DND-41 (cell line): ENCODE measurements at places on chromosomes 2 and 18.

- H3K27me3 ChIP-seq: no peaks in the 10 kb centered on the region
- H3K36me3 ChIP-seq: no peaks in the 10 kb centered on the region
- H3K4me1 ChIP-seq: no peaks in the 10 kb centered on the region
- H3K27ac ChIP-seq: no peak overlapping the region
- no peak for DNase-seq
These were observed 173.7 kb downstream of the ASXL3 start for GRCh38 chr18:33751613-33752221.

DNA sequence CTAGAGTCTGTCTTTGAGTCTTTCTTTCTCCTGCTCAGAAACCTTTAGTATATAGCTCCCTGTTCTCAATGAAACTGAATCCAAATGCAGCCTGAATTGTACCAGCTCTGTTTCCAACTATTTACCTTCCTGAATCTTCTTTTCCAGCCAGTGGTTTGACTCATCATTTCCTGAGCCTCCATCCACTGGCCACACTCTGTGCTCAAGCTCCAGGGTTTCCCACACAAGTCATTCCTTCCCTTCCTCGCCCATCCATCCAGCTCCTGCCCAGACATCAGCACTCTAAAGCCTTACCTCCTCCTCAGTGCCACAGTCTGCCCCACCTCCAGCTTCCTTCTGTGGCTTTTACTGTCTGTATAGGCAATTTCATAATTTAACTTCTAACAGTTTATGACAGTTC lies 233.6 kb upstream of the RASGRP3 start:
- H3K27ac ChIP-seq: no peak overlapping the region
- no peaks in the 10 kb centered on the region for H3K36me3 ChIP-seq
- no peak for DNase-seq
- no peak overlapping the region for H3K4me3 ChIP-seq

- no peak overlapping the region for H3K27ac ChIP-seq
- H3K27me3 ChIP-seq: peaks cover 25% of the 10 kb centered on the region
- H3K36me3 ChIP-seq: no peaks in the 10 kb centered on the region
These were observed 7.8 kb upstream of the CNDP2 start for GRCh38 chr18:74488354-74488753.

- peak; percentile 19 for DNase-seq
- no peaks in the 10 kb centered on the region for H3K4me1 ChIP-seq
- no peaks in the 10 kb centered on the region for H3K27me3 ChIP-seq
- H3K4me3 ChIP-seq: no peak overlapping the region
- H3K27ac ChIP-seq: no peak overlapping the region
These were observed 651.3 kb downstream of the DCDC2C start for GRCh38 chr2:4354678-4355077.

DNA sequence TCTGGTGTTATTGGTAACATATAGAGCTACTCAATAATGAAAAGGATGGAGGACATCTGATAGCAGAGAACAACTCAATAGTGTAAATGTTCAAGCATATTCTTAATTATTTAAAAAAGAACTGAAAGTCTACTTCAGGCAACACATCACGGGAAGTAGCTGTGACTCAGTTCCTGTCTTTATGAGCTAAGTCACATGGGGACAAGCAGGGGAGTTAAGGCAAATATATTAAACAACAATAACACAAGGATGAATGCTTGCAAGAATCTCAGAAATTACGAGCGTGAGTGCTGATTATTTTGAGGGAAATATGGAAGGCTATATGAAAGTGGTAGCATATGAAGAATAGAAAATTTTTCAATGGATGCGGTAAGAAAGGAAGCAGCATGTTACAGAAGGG lies 4.0 kb upstream of the HNMT start:
- H3K27ac ChIP-seq: no peak overlapping the region
- no peaks in the 10 kb centered on the region for H3K36me3 ChIP-seq
- H3K27me3 ChIP-seq: no peaks in the 10 kb centered on the region
- DNase-seq: no peak

DNA sequence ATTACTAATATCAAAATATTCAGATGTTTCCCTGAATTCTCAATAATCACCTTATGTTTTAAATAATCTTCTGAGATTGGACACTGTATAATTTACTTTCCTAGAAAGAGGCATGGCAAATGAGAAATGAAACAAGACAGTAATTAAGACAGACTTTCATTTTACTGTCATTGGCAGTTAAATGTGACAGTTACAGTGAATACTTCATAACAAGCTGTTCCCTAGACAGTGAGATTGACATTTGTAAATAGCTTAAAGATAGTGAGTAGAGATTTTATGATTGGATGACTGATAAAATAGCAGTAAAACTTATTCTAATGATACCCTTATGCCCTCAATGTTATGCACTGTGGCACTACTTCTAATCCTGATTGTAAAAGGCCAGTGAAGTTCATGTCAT lies 524.9 kb upstream of the TMEFF2 start:
- H3K36me3 ChIP-seq: no peaks in the 10 kb centered on the region
- no peak for DNase-seq
- no peak overlapping the region for H3K27ac ChIP-seq
- H3K4me1 ChIP-seq: no peaks in the 10 kb centered on the region

GRCh38 chr2:27902098-27902497 lies 11.6 kb downstream of the BABAM2 start:
- H3K27ac ChIP-seq: no peak overlapping the region
- H3K4me1 ChIP-seq: no peaks in the 10 kb centered on the region
- H3K27me3 ChIP-seq: no peaks in the 10 kb centered on the region
- peaks cover 18% of the 10 kb centered on the region; the same call in 1 of the 2 replicates for H3K36me3 ChIP-seq

DNA sequence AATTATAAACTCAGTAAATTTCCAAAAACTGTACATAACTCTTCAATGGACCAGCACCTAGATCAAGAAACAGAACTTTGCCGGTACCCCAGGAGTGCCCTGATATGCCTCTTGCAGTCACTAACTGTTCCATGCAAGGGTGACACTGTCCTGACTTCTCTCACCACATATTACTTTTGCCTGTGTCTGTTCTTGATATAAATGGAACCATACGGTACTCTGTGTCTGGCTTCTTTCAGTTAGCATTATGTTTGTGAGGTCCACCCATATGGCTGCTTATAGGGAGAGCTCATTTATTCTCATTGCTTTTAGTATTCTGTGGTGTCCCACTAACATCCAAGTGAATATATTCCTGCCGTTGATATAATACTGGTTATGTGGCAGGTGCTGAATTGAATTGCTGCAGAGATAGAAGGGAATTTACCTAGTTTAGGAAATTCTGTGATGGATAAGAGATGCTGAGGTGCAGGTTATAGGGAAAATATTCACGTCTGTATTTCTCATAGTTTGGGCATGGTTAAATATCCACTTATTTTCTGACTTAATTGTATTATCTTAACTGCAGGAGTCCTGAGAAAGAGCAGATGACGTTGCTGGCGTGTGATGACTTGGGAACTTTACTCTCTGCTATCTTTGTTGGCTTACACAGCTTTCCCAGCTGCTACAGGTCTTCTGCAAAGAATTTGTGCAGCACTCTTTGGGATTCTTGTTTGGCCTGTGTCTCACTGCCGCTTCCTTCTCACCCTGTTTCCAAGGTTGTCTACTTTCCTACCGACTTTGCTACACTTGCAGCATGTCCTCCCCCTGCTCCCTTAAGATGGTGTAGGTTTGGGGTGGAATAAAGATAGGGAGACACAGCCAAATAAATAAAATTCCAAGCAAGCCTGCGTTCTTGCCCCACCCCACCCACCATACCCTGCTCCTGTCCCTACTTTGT lies 107.9 kb downstream of the MAP4K4 start:
- H3K4me1 ChIP-seq: peaks cover 58% of the 10 kb centered on the region
- no peak for DNase-seq
- H3K27me3 ChIP-seq: no peaks in the 10 kb centered on the region
- peak overlapping the region; percentile 68 for H3K27ac ChIP-seq
- peaks cover 12% of the 10 kb centered on the region for H3K36me3 ChIP-seq

DNA sequence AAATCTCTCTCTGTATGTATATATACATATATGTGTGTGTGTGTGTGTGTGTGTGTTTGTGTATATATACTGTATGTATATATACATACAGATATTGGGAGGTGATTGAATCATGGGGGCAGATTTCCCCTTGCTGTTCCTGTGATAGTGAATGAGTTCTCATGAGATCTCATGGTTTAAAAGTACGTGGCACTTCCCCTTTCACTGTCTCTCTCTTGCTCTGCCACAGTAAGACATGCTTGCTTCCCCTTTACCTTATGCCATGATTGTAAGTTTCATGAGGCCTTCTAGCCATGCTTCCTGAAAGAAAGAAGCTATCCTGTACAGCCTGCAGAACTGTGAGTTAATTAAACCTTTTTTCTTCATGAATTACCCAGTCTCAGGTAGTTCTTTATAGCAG lies 18.8 kb upstream of the CCDC195 start:
- H3K4me3 ChIP-seq: no peak overlapping the region
- H3K4me1 ChIP-seq: no peaks in the 10 kb centered on the region
- H3K27me3 ChIP-seq: no peaks in the 10 kb centered on the region
- no peak for DNase-seq
- H3K27ac ChIP-seq: no peak overlapping the region

- H3K4me3 ChIP-seq: no peak overlapping the region
- no peaks in the 10 kb centered on the region for H3K4me1 ChIP-seq
- H3K27me3 ChIP-seq: peaks cover 7% of the 10 kb centered on the region
- peak; percentile 16 for DNase-seq
- no peak overlapping the region for H3K27ac ChIP-seq
- H3K36me3 ChIP-seq: no peaks in the 10 kb centered on the region
These were observed 50.0 kb downstream of the CPO start for GRCh38 chr2:206989311-206989710.

- DNase-seq: no peak
- no peak overlapping the region for H3K27ac ChIP-seq
These were observed 80.1 kb downstream of the FIGN start for GRCh38 chr2:163655667-163656066.

DNA sequence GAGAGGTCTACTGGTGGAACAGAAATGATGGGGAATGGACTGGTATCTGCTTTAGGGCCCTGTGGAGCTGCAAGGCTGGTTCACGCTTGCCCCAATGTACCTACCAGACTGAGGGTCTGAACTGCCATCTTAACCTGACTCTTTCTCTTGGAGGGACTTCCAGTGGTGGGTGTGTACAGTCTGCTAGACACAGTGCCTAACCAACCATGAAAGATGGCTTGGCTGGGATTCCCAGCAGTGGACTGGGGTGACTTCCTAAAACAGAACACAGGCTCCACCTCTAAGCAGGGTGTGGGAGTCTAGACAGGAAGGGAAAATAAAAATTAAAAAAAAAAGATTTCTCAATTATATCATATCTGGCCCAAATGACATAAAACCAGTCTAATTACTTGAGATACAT lies 25.5 kb upstream of the MYO3B start:
- H3K4me1 ChIP-seq: no peaks in the 10 kb centered on the region
- no peaks in the 10 kb centered on the region for H3K36me3 ChIP-seq
- H3K4me3 ChIP-seq: no peak overlapping the region
- no peak overlapping the region for H3K27ac ChIP-seq

GRCh38 chr2:54586494-54586893 lies 130.4 kb downstream of the SPTBN1 start:
- H3K4me1 ChIP-seq: peaks cover 35% of the 10 kb centered on the region
- no peak for DNase-seq
- no peaks in the 10 kb centered on the region for H3K27me3 ChIP-seq

DNA sequence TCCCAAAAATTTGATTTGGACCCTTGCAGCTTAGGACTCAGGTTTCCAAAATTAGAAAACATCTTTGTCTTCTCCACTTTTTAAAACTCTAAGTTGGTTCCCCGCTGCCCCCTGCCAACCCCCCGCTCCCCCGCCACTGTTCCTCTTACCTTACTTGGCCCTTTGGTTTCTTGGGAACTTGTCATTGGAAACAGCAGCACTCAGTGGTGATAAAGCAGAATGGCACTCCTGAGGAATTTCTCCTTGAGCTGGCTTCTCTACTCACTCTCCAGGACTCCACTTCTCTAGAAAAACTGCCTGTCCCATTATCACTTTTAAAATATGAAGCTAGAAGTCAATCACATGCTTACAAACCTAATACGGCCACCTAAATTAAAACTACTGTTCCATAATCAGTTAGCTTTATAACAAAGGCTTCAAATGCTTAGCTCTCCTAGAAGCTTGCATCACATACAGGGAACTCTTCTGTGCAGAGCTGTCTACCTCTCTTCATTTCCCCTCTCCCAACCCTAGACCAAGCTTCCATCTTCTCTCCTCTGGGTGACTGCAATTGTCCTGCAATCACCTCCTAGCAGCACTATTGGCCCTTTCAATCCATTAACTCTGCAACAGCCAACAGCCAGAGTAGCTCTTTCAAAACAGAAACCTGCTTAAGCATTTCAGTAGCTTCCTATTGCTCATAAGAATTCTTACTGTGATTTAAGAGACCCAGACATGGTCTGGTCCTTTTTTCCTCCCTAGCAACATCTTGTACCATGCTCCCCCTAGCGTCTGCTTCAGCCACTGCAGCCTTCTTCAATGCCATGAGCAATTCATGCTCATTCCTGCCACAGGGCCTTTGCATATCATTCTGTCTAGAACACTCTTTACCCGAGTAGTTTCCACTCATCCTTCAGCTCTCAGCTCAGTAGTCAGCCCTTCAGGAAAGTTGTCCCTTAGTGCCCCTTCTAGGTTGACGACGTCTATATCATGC lies 15.2 kb upstream of the PLEKHM3 start:
- DNase-seq: peak; percentile 74
- H3K4me1 ChIP-seq: no peaks in the 10 kb centered on the region
- no peak overlapping the region for H3K27ac ChIP-seq
- H3K36me3 ChIP-seq: no peaks in the 10 kb centered on the region
- H3K27me3 ChIP-seq: no peaks in the 10 kb centered on the region
- no peak overlapping the region for H3K4me3 ChIP-seq
